T-cell (primary cell): ENCODE measurements at places on chromosomes 6 and 20.

DNA sequence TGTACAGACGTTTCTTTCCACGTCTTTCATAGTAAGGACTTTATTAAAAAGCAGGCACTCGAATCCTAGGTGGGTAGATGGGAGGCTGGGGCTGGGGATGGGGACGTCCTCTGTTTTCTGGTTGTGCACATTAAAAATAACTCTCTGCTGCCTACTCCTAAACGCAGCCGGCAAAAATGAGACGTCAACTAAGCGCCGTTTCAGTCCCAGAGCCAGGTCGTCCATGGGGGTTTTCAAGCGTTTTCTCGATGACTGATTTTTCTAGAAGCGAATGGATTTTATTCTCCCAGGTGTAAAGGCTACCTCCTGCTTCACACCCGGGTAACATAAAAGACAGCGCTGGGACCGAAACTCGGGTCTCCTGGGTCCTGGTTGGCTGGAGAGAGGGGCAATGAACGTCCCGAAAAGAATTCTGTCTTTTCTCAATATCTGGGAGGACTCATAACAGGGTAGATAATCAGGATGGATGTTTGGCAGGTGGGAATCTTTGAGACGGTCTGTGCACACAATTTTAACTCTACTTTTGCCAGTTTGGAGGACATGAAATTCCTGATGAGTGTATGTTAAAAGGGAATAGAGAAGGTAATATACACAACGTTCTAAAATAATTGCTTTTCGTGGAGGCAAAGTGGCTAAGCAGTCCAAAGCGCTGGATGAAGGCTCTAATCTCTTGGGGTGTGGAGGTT lies 25.2 kb downstream of the GPX6 start:
- no peak for DNase-seq

GRCh38 chr6:139449611-139450000 lies 75.2 kb upstream of the CITED2 start:
- no peak for DNase-seq

- no peak for DNase-seq
These were observed 15.9 kb downstream of the AGPAT4 start for GRCh38 chr6:161257793-161258457.

DNA sequence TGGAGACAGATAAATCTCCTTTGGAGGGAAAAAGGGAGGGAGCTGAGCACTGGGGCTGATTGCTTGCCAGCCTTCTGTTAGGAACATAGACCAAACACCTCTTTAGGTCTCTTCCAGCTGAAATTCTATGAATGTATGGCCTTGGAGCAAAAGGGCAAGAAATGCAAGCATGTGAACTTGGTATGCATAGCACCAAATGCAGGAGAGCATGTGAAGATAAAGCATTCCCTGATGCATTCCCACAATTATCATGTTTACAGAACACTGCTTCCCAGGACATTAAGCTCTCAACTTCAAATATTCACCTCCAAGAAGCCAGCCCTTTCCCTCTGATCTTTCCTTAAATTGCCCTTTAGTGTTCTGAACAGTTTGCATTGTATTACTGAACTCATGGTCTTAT lies 15.6 kb downstream of the RIPOR2 start:
- DNase-seq: no peak

GRCh38 chr6:91442342-91442741 lies 855.5 kb upstream of the MAP3K7 start:
- DNase-seq: no peak

DNA sequence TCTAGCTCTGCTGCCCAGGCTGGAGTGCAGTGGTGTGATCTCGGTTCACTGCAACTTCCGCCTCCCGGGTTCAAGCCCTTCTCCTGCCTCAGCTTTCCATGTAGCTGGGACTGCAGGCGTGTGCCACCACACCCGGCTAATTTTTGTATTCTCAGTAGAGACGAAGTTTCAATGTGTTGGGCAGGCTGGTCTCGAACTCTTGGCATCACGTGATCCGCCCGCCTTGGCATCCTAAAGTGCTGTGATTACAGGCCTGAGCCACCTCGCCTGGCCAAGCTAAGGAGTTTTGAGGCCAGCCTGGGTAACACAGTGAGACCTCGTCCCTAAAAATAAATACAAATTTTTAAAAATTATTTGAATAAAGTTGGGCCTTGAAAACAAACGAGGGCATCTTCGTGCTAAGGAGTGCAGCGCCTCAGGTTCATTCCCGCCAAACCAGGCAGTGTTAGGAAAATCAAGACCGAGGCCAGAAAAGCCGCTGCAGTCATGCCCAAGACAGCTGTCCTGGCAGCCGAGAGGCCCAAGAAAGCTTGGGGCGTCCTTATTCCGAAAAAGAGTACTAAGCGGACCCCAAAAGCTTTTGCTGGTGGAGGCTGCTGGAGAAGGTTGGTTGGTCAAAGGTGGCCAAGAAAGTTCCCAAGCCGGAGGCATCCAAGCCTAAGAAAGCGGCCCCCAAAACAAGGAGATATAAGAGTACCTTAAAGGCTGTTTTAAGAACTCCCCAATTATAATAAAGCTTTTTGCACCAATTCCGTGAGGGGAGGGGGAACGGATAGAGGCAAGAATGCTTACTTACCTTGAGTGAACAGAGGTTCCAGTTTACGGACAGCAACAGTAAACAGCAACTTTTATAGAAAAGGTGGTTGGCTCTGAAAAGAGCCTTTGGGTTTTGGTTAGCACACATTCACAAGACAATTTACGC lies 109.0 kb downstream of the HFE start:
- no peak for DNase-seq

DNA sequence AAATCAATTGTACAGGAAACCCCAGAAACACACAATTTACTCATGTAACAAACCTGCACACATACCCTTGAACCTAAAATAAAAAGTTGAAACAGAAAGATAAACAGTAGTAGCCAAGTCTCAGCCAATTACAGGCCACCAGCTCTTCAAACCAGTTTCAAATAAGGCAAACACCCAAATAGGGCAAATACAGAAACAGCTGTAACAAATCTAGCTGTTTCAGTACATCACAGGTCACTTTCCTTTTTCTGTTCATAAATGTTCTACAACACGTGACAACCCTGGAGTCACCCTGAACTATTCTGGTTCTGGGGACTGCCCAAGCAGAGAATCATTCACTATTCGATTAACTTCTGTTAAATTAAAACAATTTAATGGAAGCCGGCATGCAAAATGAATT lies 329.0 kb downstream of the GJA1 start:
- no peak for DNase-seq

- DNase-seq: no peak
These were observed 39.5 kb downstream of the AHI1 start for GRCh38 chr6:135458051-135458450.

- no peak for DNase-seq
These were observed 492.0 kb upstream of the SULF2 start for GRCh38 chr20:48277266-48277665.

- no peak for DNase-seq
These were observed 18.4 kb downstream of the MAP3K4 start for GRCh38 chr6:161009991-161010390.

- DNase-seq: no peak
These were observed 53.6 kb upstream of the ZNF337 start for GRCh38 chr20:25750220-25750764.

GRCh38 chr20:36854348-36855240 lies 21.3 kb upstream of the TLDC2 start:
- DNase-seq: no peak

DNA sequence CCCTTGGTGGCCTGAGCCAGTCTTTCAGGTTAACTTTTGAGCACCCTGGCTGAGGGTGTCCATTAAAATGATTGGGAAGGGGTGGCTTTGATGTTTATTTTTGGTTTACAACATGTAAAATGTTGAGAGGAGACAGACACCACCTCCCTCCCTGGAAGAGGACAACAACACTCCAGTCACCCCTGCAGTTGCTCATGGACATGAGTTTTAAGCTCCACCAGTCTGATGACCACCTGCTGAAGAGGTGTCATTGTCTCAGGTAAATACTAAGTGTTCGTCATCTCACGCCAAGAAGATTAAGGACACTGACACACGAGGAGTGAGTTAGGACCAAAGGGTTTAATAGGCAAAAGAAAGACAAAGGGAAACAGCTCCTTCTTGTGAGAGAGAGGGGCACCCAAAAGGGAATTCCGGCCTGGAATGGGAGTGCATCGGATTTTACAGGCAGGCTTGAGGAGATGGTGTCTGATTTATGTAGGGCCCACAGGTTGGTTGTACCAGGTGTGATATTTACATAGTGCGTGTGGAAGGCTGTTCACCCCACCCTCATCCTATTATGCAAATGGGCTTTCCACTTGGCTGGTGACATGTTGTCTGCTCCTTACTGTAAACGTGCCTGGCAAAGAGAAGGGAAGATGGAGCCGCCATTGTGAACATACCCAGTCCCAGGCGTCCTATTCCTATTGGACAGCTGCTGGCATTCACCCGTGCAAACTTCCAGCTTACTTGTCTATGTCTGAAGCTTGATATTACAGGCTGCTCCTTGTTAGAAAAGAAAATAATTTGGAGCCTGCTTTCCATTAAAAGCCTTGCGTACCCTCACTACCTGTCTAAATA lies 6.6 kb downstream of the HLA-B start:
- DNase-seq: no peak

- no peak for DNase-seq
These were observed 10.1 kb upstream of the BTBD3 start for GRCh38 chr20:11907621-11908020.

DNA sequence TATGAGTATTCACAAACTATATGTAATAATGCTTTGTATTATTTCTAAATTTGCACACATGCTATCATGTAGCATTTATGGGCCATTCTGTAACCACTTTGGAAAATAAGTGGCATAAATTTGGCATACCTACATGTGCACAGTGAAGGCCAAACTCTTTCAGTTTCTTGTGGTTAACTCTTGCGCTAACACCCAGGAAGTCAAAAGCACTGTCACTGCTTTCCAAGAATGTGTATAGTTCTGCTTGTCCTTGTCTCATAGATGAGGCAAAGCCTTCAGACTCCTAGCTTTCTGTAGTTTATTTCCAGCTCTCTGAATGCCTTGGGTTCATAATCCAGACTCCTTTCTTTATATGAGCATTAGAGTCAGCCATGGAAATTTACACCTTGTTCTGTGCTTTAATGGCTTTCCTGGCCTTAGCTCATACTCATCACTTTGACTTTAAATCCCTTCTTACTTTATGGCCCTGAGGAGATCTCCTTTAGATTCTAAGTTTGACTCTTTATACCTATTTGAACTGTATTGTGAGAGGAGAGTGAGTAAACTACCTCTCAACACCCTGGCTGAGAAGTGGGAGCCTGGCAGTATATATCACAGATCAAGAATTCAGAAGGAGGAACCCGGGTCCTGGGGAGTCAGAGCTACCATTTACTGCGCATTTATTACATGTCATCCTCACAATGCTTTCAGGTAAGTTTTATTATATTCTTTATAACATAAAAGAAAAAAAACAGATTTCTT lies 949 bp upstream of the SLC17A3 start:
- DNase-seq: no peak

- peak; percentile 25 for DNase-seq
These were observed 144.6 kb downstream of the SOBP start for GRCh38 chr6:107634324-107635056.

DNA sequence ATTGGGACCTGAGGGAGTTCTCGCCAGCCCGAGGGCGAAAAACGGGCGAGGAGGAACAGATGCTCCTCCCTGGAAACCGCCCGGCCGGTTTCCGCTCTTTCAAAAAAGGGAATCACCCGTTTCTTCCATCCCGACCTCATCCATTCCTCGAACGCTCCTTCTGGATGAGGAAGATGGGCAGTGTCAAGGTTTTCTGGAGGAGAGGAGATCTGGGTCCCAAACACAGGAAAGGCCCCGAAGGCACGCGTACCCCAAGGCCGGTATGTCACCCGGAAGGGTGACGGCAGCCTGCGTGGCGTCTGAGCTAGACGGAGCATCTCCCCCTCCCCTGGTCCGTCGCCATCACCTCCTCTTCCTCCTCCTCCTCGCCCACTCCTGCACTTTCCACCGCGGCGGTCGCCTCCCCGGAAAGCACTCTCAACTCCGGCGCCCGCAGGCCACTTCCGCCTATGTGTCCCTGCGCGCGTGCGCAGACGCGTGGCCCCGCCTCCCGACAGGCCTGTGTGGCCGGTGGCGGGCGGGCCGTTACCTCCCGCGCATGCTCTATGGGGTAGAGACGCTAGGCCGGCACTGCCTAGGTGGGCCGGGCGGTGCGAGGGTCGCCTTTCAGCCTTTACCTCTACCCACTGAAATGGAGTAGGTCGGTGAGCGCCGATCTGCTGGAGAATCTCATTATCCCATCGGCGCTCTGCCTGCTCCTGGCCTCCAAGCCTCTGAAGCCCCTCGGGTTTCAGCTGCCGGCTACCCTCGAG lies at the start of gene SLC35B3:
TSS of gene SLC35B3 (minus strand) at position 453 of the 752 bp plus-strand sequence.
- peak; percentile 97 for DNase-seq

DNA sequence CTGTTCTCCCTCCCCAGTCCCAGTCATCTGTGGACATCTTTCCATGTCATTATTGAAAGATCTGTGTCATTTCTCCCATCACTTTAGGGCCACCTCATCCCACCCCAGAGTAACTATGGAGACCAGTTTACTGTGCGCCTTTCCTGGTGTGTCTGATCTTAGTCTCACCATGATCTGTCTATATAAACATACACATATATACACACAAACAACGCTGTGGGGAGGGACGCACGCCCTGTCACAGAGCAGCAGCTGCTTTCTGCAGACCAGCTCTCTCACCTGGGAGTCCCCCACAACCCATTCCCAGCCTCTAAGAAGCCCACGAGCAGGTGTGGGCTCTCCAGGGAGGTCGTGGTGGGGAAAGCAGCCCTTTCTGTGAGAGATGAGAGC lies 68.1 kb upstream of the TOX2 start:
- no peak for DNase-seq

- no peak for DNase-seq
These were observed 107.1 kb downstream of the UNC5CL start for GRCh38 chr6:40931931-40932330.
